ENCODE measurements at places on chromosomes 12 and 14.

DNA sequence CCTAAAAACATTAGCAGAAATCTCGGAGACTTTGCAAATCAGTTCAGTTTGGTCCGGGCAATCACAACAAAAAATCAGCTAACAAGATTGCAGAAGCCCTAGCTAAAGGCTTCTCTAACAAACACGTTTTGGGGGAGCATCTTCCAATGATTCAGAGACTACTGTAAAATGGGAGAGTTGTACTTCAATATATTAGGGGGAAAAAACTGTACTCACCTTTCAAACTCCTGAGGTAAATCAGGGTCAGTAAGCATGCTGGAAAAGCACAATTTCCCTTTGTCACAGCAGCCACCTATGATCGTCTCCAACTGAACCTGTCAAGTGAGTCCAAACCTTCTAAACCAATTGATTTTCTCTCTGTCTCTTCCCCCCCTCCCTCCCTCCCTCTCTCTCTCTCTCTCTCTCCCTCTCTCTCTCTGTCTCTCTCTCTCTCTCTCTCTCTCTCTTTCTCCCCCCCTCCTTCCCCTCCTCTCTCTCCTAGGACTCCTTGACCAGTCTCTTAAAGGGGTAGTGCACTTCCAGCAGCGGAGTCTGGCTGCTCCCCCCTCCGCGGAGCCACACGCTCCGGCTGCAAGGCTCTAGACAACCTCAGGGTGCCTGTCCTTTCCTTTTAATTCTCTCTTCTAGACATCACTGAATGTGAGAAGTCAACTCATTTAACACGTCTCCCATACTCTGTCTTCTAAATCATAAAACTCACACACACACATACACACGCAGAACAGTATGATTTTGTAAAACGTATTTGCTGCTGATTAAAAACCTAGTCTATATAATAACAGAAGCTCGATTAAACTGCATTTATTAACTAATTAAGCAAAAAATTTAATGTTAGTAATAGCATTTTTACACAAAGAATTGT is at the start of gene SOX5:
Gene SOX5 (minus strand): TSS at position 323 of the 862 bp plus-strand sequence. CDS start 69 bp downstream, at position 254.
- no peak for DNase-seq

DNA sequence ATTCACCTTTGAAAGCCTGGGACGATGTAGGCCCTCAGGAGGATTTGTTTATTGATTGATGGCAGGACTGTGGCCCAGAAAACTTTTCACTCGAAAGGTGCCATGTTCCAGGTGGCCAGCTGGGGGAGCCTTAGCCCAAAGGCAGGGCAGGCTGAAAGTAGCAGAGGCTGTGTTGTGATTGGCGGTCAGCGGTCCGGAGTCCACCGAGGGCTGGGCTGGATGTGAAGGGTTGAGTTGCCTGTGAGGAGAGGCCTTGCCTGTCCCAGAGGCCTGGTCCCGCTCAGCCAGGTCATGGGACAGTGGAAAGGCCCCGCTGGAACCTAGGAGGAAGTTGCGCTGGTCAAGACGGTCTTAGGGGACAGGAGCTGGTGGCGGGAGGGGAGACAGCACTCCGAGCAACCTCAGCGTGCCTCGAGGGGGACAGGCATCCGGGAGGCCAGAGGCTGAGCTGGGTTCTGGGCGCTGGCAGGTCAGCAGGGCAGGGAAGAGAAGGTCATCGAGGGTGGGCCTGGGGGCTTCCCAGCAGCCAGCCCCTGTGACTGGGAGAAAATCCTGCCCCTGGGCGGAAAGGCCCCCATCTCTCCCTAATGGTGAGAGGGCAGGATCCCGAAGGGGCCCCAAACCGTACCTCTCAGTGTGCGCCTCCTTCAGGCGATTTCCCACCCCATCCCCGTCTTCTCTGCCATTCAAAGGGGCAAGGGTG is 26.3 kb downstream of the CMA1 start:
- DNase-seq, result peak; percentile 78

- peak; percentile 42 for DNase-seq
Observed at GRCh38 chr14:91870001-91870400, 2.7 kb upstream of the TC2N start.

DNA sequence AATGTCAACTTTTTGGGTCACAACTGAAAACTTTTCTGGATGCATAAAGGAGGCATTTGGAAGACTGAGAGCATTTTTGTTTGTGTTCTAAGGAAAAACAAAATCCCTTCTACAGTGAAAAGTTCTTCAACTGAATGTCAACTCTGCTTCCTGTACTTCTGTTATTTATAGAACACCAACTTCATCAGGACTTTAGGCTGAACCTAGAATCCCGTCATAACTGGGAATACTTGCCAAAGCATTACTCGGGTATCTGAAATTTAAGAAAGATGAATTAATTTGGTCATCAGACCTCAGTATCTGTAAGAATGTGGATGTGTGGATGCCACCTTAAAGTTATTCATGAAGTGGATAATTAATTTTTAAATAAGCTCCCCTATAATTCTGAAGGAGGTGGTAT is 73.2 kb downstream of the FERMT2 start:
- DNase-seq, result no peak

GRCh38 chr12:105262461-105263184 is 26.6 kb upstream of the APPL2 start:
- DNase-seq, result no peak

DNA sequence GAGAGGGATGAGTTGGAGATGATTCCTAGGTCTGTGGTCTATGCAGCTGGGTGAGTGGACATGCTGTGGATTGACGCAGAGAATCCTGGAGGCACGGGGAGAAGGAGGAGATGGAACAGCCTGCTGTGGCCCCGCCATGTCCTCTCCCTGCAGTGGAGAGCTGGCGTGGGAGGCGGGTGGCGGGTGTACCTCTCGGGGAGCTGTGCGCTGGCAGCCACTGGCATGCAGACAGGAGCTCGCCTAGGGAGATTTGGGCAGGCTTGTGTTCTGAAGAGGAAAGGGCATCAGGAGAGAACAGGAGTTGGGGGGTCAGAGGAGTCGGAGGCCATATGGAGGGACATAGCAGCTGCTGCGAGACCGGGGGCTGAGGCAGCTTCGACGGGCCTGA is 56.1 kb downstream of the TECPR2 start:
- DNase-seq, result no peak

DNA sequence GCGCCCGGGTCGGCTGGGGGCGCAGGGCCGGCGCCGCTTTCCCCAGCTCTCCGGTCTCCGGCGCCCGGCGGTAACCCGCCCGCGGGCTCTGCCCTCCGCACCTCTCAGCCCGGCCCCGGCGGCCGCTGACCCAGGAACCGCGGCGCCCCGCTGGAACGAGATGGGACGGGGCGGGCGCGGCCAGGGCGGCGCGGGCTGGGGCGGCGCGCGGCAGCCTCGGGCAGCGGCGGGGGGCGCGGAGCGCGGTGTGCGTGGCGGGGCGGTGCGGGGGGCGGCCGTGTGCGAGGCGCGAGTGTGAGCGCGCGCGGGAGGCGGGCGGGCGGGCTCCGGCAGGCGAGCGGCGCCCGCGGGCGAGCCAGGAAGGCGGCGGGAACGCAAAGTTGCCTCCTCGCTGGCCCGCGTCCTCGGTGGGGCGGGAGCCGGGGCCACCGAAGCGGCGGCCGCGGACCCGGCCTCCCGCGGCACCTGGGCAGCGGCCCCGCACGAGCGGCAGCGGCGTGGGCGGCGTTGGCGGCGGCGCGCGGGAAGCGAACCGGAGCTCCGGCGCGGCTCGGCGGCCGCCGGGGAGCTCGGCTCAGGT is 671 bp upstream of the DIO3 start:
- peak; percentile 44 for DNase-seq

- peak; percentile 75 for DNase-seq
Observed at GRCh38 chr14:93970965-93971634, 5.3 kb downstream of the ASB2 start.

DNA sequence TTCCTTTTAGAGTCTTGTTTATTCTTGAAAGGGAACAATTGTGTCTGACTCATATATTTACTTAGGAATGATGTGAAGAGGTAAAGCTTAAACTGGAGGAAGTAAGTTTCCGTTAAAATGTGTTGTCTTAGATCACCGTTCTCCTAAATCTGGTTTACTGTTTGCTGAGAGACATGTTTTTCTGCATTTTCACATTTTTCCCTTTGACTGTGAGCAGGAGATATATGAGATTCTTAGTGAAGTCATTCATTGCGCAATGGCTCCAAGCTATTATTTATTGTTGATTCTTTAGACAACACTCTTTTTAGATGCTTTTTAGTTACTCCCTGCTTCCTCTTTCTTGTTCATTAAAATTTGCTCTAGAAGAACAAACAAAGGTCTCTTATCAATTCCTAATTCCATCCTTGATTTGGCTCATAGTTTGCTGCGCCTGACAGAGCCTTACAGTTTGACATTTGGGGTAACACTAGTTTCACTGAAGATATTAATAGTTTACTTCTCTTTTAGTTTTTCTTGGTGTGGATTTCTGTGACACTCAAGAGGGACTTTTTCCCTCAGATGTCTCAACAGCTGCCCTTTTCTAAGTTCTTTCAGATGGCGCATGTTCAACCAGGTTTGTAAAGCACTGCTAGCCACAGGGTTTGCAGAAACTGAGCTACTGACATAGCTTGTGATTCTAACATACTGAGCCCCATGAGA is 11.4 kb downstream of the CLECL1 start:
- DNase-seq, result no peak

DNA sequence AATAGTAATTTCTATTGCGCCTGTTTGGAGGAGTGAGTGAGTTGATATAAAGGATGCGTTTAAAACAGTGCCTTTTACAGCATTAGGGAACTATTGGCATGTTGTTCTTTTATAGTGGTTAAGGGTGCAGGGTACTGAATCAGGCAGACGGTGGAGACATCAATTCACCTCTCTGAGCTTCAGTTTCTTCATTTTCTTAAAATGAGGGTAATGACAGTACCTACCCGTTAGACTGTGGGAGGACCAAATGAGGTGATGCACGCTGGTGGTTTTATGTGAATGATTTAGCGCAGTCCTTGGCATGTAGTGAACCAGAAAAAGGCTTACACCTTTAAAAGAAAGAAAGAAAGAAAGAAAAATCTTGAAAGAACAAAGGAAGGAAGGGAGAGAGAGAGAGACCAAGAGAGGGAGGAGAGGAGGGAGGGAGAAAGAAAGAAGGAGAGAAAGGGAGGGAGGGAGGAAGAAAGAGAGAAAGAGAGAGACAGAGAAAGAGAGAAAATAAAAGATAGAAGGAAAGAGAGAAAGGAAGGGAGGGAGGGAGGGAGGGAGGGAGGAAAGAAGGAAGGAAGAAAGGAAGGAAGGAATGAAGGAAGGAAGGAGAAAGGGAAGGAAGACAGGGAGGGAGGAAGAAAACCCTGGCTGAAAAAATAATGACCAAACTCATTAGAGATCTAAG is 22.2 kb upstream of the CCND2 start:
- DNase-seq, result no peak

Measured in left lung (tissue), 14 donors.